ENCODE measurements at places on chromosomes 16 and 17.

- DNase-seq, result no peak
Observed at GRCh38 chr17:35161281-35161761, 13.7 kb downstream of the UNC45B start.

- no peak for DNase-seq
Observed at GRCh38 chr17:31917065-31917529, 15.6 kb upstream of the UTP6 start.

- DNase-seq, result no peak
Observed at GRCh38 chr17:50026046-50026675, 29.7 kb upstream of the ITGA3 start.

- DNase-seq, result no peak
Observed at GRCh38 chr16:60302676-60303075, 1568.6 kb upstream of the GOT2 start.

DNA sequence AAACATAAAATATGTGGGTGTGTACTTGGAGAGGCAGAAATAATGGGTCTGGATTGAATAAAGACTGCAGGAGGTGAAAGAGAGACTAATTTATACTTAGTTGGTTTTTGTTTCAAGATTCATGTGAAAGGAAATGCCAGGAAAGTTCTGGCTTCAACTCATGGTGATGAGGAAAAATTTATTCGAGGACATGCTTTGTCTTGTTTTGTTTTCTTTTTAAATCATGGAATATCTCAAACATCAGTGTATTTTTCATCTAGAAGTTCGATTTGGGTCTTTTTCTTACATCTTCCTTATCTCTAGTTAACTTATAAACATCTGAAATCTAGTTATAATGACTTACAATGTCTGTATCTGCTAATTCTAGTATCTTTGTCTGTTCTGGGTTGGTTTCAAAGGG, 115.1 kb downstream of the CDK5R1 start:
- DNase-seq, result no peak

GRCh38 chr17:17328251-17328650, 25.1 kb downstream of the NT5M start:
- DNase-seq, result no peak

- DNase-seq, result no peak
Observed at GRCh38 chr17:28744972-28745785, 1.4 kb downstream of the TRAF4 start.

GRCh38 chr16:51410125-51410524, 259.1 kb upstream of the SALL1 start:
- DNase-seq, result no peak

GRCh38 chr17:42574463-42574862, 3.1 kb downstream of the PSMC3IP start:
- DNase-seq, result no peak

GRCh38 chr17:4566785-4567184, 6.4 kb upstream of the GGT6 start:
- peak; percentile 63 for DNase-seq
